Left ventricle myocardium inferior (tissue), 1 donor: ENCODE measurements at places on chromosomes 4 and X.

DNA sequence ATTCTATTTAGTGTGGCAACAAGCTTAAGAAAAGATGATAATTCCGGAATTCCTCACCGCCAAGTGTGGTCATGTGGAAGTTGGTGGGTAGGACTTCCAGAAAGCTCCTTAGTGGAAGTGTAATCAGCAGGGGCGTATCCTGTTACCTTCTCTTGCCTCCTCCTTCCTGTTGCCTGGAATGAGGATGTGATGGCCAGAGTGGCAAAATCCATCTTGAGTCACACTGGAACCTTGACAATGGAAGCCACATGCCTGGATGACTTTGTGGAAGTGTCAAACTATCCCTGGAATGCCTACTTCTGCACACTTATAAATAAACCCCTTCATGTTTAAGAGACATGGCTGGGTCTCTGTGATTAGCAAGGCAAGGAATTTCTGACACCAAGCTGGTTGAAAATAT is 191.0 kb downstream of the PRDM5 start:
- DNase-seq, result no peak

- no peak for DNase-seq
These were observed 63.7 kb upstream of the RPL34 start for GRCh38 chr4:108556588-108557200.

DNA sequence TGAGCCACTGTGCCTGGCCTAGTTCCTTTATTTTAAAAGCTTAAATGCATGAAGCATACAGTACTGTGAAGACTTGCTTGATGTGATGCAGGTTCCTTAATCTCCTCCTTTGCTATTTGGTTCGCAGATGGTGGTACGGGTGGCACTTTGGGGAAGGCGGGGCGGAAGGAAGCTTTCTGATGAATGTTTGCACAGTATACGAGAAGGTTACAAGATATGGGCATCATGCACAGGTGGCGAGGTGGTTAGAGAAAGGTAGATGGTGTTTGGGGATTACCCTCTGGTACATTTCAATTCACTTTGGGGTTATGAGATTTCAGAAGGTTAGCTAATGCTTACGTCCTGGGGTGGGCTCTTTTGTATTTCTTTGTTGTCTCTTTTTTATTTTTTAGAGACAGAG is 17.2 kb downstream of the RHOH start:
- DNase-seq, result no peak

DNA sequence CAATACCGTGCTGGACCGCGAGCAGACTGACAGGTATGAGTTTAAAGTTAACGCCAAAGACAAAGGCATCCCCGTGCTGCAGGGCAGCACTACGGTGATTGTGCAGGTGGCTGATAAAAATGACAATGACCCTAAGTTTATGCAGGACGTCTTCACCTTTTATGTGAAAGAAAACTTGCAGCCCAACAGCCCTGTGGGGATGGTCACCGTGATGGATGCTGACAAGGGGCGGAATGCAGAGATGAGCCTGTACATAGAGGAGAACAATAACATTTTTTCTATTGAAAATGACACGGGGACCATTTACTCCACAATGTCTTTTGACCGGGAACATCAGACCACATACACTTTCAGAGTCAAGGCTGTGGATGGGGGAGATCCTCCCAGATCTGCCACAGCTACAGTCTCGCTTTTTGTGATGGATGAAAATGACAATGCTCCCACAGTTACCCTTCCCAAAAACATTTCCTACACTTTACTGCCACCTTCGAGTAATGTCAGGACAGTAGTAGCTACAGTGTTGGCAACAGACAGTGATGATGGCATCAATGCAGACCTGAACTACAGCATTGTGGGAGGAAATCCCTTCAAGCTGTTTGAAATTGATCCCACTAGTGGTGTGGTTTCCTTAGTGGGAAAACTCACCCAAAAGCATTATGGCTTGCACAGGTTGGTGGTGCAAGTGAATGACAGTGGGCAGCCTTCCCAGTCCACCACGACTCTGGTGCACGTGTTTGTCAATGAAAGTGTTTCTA is 3.2 kb downstream of the PCDH7 start:
- no peak for DNase-seq

DNA sequence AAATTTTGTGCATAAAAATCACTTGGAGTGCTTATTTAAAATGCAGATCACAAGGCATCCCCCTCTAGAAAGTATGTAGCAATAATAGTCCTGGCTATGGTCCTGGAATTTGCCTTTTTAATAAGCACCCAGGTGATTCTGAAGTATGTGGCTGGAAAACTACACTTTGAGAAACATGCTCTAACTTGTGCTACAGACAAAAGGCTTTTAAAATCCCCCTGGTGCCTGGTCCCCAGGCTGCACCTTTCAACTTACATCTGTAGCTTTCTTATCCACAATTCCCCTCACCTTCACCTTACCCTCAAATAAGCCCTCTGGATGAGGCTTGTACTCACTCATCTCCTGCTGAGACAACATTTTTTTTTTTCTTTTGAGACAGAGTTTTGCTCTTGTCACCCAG is 21.1 kb downstream of the ART3 start:
- no peak for DNase-seq

DNA sequence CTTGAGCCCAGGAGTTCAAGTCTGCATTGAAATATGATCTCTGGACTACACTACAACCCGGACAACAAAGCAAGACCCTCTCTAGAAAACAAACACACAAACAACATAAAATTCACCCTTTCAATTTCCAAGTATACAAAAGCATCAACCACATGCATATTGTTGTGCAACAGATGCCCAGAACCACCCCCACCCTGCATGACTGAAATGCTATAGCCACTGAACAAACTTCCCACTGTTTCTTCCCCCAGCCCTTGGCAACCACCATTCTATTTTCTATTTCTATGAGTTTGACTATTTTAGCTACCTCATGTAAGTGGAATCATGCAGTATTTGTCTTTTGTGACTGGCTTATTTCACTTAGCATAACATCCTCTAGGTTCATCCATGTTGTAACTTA is 14.2 kb upstream of the C4orf51 start:
- no peak for DNase-seq

GRCh38 chrX:104435249-104435648 is 130.8 kb upstream of the IL1RAPL2 start:
- no peak for DNase-seq

DNA sequence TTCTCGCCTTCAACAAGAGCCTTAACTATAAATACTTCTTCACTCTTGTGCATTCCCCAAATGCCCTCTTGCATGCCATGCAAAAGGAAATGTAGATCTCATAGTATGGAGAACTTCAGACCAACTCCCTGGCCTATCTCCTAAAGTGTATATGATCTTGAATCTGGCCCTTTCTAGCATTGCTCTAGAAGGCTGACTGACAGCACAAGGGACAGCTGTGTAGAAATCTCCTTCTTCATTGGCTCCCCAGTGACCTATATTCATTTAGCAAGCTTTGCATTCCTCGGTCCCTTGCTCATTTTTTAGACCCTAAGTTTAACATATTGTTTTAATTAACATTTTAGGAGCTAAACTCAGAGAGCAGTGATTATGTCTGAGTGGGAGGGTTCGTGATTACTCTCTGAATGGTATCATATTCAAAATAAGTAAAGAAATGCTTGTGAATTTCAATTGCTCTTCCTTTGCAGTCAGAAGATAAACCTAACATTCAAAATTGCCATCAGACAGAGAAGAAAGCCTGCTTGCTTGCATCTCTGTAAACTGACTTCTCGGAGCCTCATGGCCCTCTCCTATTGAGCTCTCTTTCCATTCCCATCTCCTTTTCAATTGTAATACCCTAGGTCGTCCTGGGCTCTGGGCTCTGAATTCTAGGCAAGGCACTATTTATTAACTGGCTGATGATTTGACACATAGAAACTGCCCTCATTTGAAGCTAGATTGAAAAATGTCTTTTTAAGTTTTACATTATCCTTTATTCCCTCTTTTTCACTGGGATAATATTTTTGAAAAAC is 120.3 kb upstream of the PRKG2 start:
- no peak for DNase-seq

GRCh38 chr4:122012735-122013134 is 60.9 kb upstream of the TRPC3 start:
- DNase-seq, result no peak

DNA sequence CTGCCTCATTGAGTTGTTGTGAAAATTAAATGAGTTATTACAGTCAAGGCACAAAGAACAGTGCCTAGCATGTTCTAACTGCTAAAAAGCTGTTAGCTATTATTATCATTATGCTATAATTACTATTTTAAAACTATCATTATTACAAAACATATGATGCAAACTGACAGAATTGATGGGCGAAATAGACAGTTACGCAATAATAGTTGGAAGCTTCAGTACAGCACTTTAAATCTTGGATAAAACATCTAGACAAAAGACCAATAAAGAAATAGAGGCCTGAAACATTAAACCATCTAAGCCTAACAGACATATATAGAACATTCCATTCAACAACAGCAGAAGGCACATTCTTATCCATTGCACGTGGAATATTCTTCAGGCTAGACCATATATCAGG is 73.0 kb downstream of the TAB3 start:
- no peak for DNase-seq

DNA sequence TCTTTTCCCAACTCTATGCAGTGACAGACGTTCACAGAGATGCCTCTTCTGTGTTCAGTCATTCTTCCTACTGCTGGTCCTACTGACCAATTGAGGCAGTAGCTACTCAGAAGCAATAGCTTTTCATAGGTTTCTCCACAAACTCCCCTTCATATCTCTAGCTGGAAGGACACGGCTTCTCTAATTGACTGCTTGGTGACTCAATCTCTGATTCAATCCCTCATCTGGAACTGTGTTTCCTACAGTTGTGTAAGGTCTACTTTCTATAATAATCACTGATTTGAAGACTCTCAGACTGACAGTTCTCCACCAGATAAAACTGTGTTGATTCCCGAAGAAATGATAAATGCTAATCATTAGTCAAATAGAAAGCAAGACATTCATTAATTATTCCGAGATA is 111.5 kb downstream of the DTHD1 start:
- DNase-seq, result no peak

DNA sequence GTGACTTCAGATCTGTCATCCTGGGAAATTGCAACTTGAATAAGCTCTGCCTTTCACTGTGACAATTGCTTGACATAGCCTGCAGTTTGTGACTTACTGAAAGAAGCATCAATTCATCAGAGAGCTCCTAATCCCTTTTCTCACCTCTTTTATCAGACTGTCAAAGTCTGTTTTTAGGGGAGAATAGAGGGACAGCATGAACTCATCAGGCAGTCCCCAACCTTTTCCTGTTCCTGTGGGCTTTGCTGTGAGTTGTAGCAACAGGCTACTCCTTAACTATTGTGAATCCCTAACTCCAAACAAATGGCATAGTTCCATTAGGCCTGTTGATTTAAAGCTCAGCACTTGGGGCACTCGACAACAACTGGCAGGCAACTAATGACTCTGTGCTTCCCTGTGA is 64.9 kb downstream of the DOCK11 start:
- no peak for DNase-seq

GRCh38 chrX:42751573-42751972 is 26.4 kb downstream of the PPP1R2C start:
- no peak for DNase-seq

DNA sequence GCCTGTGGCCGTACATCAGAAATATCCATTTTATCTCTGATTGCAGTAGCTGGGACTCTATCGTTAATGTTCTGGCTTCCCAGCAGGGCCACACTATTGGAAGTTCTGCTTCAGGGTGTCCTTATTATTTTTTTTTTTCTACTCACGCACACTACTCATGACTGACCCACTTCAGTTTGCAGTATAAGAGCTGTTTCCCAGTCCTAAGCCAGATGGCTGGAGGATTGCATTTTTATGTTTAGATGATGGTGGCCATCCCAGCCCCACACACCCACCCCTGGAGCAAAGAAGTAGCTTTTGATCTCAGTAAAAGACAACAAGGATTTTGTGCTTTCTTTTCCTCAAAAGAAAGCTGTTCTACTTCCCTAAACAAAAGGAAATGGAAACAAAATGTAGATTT is 557.0 kb upstream of the GALNTL6 start:
- DNase-seq, result no peak
